ENCODE measurements at places on chromosomes 3 and 15.

DNA sequence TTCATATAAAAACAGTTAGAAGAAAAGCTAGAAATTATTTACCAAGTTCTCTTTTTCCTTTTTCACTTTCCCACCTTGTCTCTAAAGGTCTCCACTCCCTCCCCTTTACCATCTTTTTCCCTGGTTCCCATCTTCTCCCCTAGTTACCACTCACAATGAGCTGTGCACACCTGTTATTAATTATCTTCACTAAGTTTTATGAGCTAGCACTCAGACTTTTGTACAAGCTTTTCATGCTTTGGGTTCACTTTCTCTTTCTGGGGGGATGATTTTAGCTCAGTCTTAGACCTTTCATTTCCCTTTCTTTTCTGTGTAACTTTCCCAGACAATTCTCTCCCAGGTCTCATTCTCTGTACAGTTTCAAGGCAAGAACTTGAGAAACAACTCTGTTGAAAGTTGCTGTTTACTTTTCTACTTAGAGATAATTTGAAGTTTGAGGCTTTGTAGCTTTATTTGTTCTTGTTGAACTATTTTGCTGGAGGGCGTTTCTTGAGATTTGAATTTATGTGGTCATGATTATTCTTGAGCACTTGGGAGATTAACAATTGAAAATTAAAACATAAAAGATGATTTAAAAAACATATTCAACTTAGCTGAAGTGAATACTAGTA, 24.0 kb upstream of the AADAC start:
- no peak for DNase-seq

DNA sequence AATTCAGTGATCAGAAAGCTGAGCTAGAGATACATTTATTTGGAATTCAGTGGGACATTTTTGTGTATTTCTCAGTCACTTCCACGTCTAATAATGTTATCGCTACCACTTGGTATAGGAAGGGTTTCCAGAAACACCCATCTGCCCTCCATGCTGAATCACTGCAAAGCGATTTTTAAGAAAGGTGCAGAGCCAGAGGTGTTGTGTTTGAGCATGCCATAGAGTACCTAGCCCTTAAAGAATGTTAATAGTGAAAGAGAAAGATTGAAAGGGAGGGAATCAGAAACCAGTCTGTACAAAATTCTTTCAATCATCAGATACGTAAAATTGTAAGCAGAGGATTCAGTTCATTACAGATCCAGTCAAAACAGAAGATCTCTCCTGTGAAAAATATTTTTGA, 80.1 kb upstream of the ARL6 start:
- DNase-seq = no peak

DNA sequence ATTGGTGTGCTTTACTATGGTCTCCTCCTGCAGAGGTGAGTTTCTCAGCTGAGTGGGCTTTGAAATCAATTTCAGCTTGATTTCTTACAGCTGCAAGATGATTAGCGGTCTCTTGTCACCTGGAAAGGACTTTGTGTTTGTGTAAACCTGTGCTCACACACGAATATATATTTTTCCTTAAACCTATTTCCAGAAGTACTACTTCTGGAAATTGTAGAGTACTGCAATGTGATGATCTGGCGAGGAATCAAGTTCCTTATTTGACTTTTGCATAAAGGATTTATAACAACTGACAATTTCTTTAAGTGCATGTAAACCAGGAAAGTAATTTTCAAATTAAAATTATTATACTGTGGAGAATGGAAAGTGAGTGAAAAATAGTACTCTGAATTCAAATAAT, 2.1 kb downstream of the MCTP2 start:
- no peak for DNase-seq

DNA sequence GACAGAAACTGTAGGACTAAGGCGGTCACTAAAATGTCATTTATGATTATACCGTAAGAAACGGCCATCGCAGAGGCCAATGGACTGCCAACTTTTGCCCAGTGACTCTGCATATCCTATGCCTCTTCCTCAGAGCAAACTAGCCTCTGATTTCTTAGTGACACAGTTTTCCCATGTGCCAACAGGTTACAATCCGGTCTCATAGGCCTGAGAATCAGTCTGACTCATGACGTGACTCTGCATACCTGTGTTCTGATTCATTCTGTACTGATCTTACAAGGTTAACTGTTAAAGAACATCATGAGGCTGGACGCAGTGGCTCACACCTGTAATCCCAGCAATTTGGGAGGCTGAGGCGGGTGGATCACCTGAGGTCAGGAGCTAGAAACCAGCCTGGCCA, 17.8 kb downstream of the RUBCN start:
- DNase-seq = no peak

- no peak for DNase-seq
Measured at GRCh38 chr3:69197455-69197854, 75.1 kb upstream of the LMOD3 start.

DNA sequence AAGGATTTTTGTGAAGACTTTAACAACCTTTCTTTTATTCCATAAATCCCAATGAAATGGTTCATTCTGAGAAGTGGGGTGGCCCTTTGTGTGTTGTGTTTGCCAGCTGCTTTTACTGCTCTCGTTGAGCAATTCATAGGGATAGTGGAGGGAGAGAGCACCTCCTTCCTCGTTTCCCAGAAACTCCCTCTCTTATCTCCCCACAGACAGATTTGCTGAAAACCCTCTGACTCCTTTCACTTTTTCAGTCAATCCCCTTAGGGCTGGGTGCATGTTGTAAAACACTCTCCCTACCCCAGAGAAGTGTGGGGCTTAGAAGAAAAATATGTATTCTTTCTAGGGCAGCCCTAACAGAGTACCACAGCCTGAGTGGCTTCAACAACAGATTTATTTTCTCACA, 557.2 kb upstream of the RGMA start:
- no peak for DNase-seq

DNA sequence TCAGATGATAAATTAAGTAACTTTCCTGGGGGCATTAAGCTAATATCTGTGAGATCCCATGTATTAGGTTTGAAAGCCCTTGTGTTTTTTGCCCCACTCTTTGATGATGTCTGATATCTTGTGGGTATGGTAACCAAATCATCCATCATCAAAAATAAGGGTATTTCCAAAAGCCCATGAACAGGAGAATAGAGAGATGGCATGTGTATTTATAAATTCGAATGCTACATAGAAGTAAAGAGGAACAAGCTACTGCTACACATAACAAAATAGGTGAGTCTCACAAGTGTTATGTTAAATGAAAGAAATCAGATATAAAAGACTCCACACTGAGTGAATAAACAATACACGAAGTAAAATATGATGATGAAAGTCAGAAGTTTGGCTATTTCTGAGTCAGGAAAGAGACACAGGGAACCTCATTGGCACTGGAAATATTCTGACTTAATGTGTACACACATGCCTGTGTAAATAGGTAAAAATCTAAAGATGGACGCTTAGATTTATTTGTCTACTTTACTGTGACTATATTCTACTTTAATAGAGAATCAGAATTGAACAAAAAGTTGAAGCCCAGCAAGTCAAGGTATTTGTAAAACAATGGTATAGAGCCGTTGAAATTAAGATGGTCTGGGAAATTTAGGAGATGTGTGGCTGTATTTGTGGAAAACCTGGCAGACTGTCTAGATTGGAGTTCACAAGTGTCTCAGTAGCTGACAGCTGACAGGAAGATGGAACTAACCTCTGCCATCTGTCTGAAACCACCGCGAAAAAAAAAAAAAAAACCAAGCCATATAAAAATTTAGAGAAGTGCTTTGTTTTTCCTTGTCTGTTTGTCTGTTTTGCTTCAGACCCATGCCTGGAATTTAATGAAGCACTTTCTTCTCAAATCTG, 111.0 kb upstream of the TGFBR2 start:
- no peak for DNase-seq

DNA sequence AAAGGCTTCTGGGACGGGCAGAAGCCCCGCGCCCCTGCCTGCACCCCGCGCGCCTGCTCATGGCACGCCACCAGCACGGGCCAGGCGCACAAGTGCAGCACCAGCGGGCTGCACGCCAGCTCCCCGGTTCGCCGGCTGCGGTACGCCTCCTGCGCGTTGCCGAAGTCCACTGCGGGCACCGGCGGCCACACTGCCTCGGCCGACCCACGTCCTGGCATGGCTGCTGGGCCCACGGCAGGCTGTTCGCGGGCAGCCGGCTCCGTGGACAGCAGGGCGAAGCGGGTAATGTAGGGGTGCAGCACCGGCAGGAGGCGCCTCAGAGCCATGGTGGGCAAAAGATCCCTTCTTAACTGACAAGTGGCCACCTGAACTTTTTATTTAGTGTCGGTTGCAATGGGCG, 34.8 kb downstream of the MCCC1 start:
- no peak for DNase-seq

DNA sequence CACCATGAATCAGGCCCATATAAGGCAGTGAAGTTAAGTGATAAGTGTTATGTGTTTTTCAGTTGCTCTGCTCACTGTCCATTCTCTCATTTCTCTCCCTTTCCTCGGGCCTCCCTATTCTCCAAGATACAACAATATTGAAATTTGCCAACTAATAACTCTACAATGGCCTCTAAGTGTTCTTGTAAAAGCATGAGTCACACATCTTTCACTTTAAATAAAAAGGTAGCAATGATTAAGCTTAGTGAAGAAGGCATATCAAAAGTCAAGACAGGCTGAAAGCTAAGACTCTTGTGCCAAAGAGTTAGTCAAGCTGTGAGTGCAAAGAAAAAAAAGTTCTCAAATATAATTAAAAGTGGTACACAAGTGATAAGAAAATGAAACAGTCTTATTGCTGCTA, 675.4 kb downstream of the OTOL1 start:
- DNase-seq = no peak

DNA sequence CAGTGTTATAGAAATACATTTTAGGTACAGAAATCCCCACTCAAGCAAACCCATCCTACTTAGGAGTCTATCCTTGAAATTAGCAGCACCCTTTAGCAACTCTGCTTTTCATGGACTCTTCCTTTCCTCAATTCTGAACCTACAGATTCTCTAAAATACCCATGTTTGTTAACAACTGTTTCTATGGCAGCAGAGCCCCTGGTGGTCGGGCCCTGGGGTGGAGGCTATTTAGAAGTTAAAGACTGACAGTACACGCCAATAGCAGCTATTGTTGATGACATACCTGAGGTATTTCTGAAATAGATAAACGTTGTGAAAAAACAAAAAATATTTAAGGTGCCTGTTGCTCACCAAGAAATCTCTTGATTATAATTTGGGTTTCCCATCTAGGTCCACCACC, 23.4 kb upstream of the NRG4 start:
- no peak for DNase-seq

GRCh38 chr3:42101048-42101447, 9.9 kb downstream of the TRAK1 start:
- no peak for DNase-seq

DNA sequence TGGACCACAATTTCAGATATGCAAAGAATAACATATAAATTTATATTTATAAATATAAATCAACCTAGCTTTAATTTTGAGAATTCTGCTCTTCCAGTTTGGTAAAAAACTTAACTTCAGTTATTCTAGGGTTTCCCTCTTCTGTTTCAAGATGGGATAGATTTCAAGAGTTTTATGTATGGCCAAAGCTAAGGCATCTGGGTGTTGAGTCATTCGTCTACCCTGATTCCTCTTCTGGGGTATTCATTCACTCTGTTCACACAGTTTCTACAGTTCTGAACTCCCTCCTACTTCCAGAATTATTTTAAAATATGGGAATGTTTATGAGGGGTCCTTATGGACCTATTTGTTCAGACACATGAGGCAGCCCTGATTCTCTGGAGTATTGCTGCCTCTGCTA, 4.2 kb upstream of the FGF7 start:
- DNase-seq = no peak

Measured in T-helper 17 cell (primary cell).